ENCODE measurements at places on chromosomes 1 and 21.

DNA sequence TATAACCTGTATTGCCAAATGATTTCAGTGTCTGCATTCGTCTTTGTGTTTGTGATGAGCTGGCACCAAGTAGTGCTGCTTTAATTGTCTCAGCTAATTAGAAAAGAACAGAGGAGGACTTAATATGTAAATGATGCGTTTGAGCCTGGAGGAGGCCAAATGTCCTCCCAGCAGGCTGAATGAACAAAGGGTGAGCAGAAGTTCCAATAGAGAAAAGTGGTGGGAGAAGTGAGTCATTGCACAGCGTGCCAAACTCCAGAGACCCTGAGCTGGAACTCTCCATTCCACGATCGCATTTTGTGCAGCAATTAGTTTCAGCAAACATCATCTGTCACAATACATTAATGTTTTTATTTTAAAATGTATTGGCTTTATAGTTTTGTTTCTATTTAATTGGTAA lies 17.9 kb downstream of the ETV3L start:
- no peak for DNase-seq

DNA sequence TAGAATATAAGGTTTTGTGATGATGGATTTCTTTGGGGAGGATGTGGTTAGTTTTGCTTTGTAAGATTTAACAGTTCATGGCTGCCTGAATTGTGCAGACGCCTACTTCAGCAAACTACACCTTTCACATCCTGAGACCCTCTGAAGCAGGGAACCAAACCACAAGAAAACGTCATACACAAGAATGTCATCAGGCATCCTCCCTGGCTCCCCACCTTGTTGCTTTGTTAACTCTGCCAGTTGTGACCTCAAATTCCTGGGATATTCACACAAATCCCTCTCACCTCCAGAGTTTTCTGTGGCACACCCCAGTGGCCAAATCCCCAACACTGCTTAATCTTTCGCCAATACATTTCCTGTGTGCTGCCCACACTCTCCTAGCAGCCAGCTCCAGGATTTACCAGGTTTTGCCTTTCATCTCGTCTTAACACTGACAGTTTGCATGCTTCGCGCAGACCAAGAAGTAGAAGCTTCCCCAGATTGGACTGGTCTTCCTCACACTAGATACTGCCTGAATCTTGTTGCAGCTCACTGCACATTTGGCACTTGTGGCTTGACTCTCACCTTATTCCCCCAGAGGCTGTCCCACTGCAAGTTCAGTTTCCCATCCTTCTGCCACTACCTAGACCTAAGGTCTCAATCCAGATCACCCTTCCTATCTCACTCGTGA lies 51.1 kb upstream of the CTTNBP2NL start:
- no peak for DNase-seq

DNA sequence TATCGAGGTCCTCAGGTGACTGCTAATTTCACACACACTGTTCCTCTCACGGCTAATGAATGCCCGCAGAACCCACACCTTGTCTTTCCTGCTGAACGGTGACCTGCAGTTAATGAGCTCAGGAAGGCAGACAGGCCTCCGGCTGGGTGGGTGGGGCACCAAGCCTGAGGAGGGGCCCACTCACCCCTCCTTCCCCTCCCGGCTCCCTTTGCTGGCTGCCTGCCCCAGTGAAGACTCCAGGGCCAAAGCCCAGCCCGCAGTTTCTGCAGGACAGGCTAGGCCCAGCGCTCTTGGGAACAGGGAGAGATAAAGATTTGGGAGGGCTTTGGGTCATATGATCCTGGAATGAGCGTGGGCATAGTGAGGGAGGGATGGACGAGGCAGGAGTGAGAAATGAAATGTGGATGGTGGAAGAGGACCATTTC lies 26.4 kb downstream of the FOXO6 start:
- peak; percentile 33 for DNase-seq

DNA sequence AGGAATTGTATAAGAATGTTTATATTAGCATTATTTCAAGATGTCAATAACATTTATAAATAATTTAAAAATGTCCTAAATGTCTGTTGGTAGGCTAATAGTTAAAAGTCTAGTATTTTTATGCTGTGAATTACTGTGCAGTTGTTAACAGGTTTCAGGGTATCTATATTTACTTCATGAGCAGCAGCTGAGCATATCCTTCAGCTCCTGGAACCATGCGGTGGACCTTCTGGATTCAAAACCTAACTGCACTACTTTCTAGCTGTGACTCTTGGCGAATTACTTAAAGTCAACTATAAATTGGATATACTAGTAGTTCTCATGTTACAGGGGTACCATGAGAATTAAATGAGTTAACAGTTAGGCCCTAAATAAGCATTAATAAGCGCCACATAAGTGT lies 3.7 kb downstream of the CEP350 start:
- no peak for DNase-seq

GRCh38 chr1:238176441-238176840 lies 285.7 kb upstream of the ZP4 start:
- DNase-seq = no peak

- DNase-seq = no peak
Measured at GRCh38 chr1:75980972-75981897, 49.0 kb upstream of the ASB17 start.

- peak; percentile 53 for DNase-seq
Measured at GRCh38 chr1:180498594-180498993, 3.8 kb downstream of the ACBD6 start.

- DNase-seq = no peak
Measured at GRCh38 chr1:44249543-44249942, 36.3 kb downstream of the DMAP1 start.

- DNase-seq = peak; percentile 63
Measured at GRCh38 chr21:38503583-38503982, 5.3 kb upstream of the ERG start.

DNA sequence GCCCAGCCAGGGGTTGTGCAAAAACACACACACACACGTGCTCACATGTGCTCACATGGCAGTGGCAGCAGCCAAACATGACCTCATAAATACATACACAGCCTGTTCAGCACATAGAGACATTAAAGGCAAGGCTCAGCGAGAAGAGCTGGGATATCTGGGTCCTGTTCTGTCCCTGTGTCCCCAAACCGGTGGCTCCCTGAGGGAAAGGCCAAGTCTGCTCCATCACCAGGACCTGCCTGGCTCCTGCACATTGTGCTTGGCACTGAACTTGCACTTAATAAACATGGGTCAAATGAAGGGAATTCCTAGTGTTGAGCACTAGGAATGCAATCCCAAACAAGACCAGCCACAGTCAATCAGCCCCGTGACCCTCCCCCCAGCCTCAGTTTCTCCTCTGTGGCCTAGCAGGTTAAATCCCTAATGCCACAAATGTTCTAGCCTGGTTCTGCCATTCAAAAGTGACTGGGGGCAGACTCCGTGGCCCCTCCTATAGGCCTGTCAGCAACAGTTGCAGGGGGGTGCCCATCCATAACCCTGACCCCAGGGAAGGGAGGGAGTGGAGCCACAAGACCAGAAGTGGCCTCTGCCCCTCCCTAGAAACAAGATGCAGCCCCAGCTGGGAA lies 160.9 kb upstream of the VAMP3 start:
- DNase-seq = no peak

DNA sequence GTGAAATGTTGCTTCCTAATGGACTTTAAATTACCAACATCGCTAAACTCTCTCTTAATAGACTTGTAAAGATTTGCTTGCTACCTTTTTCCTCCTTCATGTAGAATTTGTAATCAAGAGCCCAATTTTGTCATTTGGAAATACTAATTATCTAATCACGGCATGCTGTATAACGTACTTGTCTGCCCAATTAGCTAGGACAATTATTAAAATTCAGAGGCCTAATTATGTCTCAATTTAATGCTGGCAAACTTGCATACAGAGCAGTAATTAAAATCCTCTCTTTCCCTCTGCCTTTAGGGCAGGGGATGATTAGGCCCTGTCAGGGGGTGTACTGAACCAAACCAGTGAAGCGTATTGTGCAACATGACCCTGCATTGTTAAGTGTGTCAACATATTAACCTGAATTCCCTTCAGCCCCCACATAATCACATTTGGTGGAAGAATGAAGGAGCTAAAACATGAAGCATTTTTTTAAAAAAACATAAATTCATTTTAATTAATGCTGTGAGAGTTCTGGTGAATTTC lies 137.4 kb upstream of the BARHL2 start:
- DNase-seq = no peak

GRCh38 chr1:189851806-189852367 lies 625.8 kb downstream of the BRINP3 start:
- no peak for DNase-seq

DNA sequence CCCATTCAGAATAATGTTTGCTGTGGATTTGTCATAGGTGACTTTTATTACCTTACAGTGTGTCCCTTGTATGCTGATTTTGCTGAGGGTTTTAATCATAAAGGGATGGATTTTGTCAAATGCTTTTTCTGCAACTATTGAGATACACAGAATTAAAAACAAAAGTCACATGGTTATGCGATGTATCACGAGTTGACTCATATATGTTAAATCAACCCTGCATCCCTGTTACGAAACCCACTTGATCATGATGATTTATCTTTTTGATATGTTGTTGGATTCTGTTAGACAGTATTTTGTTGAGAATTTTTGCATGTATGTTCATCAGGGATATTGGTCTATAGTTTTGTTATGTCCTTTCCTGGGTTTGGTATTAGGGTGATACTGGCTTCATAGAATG lies 10.7 kb upstream of the OR2T34 start:
- peak; percentile 24 for DNase-seq

DNA sequence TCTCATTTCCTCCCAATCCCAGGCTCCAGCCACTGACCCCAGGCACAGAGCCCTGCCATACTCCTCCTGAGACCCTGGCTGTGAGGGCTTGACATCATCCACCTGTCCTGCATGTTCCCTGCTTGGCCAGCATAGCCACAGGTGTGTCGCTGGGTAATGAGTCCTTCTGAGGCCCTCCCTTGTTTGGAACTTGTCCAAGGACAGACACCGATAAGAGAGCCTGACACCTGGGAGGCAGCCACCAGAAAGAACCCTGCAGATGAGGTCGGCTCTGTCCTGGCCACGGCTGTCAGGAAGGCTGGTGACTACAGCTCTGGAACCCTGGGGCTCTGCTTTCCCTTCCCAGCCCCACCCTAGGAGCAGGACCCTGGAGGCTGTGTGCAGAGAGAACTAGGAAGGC lies 34.6 kb downstream of the TMEM63A start:
- DNase-seq = no peak

- no peak for DNase-seq
Measured at GRCh38 chr1:1671365-1672119, 12.7 kb upstream of the CDK11B start.

- DNase-seq = peak; percentile 90
Measured at GRCh38 chr1:100459358-100460114, 78.4 kb upstream of the GPR88 start.

- DNase-seq = no peak
Measured at GRCh38 chr1:111998332-111998731, 8.9 kb upstream of the KCND3 start.

- peak; percentile 11 for DNase-seq
Measured at GRCh38 chr21:16842696-16843035, 670.2 kb upstream of the CXADR start.

GRCh38 chr1:148318123-148318903 lies 164.8 kb downstream of the PPIAL4G start:
- DNase-seq = peak; percentile 35

GRCh38 chr1:204649721-204650521 lies 35.6 kb downstream of the LRRN2 start:
- no peak for DNase-seq

GRCh38 chr1:42266253-42267135 lies 68.5 kb downstream of the FOXJ3 start:
- DNase-seq = no peak

DNA sequence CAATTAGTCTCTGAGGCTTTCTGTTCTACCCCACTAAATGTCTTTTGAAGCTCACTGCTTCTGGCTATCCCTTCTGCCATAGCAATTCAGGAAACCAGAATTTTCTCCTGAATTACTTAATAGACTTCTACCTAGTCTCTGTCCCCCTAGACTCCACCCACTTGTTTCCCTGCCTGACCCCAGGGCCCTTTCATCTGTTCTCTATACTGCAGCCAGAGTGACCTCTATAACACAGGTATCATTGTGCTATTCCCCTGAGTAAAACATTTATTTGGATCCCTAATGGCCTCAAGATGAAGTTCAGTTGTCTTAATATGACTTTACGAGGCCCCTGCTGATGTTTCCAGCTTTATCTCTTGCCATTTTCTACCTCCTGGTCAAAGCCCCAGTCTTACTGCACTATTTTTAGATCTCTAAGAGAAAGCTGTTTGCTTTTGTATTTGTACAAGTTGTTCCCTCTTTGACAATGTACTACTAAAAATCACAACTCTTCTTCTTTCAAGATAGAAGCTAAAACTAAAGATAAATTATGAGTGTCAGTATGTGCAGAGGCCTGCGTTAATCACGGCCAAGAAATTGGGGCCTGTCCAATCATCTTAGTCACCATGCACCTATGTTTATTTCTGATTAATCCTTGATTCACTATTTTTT lies 54.5 kb downstream of the ATP1B1 start:
- DNase-seq = peak; percentile 42

- DNase-seq = peak; percentile 29
Measured at GRCh38 chr1:71414179-71414578, 333.3 kb upstream of the ZRANB2 start.

GRCh38 chr1:11893907-11894251 lies 32.3 kb downstream of the KIAA2013 start:
- DNase-seq = peak; percentile 55

- DNase-seq = no peak
Measured at GRCh38 chr21:46057111-46057709, 40.7 kb upstream of the COL6A2 start.

DNA sequence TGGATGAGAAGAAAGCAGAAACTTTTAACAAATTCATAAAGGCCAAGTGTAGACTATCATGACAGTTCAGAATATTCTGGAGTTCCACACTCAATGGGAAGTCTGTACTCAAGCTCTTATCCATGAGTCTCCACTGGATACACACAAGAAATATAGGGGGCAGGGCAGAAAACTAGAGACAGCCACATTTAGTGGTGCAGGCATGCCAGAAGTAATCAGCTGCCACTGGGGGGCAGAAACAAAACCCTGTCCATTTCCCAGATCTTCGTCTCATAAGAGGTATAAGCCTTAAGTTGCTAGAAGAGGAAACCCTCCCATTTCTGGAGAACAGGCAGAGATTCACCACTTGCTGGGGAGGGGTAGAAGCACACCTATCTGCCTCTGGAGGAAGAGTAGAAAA lies 166.8 kb upstream of the GALNT2 start:
- DNase-seq = no peak

GRCh38 chr1:111099289-111099688 lies 40.6 kb downstream of the DRAM2 start:
- no peak for DNase-seq

All from cardiac fibroblast (primary cell).